ENCODE measurements at places on chromosomes 12 and 14. TPM values are rescaled to one million over a fixed set of nuclear protein-coding genes. Genes with fewer than 3 reads are reported as not detected.

DNA sequence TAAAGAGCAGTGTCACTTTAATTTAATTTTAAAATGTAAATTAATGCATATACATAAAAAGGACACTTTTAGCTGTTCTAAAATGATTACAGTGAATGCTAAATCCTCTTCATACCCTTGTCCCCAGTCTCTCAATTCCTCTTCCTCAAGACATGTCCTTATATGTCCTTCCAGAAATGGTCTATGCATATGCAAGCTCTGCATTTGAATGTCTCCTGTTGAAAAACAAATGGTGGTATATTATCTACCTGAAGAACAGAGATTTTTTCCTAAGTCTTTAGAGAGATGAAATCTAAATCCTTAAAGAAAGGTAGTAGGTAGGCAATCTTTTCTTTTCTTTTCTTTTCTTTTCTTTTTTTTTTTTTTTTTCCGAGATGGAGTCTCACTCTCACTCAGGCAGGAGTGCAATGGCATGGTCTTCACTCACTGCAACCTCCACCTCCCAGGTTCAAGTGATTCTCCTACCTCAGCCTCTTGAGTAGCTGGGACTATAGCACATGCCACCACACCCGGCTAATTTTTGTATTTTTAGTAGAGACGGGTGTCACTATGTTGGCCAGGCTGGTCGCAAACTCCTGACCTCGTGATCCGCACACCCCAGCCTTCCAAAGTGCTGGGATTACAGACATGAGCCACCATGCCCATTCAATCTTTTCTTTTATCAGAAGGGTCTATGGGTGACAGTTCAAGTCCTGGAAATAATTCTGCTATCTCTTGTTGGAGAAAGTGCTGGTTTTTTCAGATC is 180.5 kb downstream of the PRKCH start:
- ATAC-seq: no peak
- H3K27ac ChIP-seq: no peak overlapping the region
- no peaks in the 10 kb centered on the region for H3K27me3 ChIP-seq

- H3K4me3 ChIP-seq: no peak overlapping the region
- no peaks in the 10 kb centered on the region for H3K36me3 ChIP-seq
- no peak for ATAC-seq
- no peaks in the 10 kb centered on the region for H3K4me1 ChIP-seq
These were observed 594.7 kb downstream of the CCER1 start for GRCh38 chr12:90360300-90360699.

GRCh38 chr14:42719391-42719790 is 1112.7 kb downstream of the LRFN5 start:
- no peak overlapping the region for H3K27ac ChIP-seq
- no peaks in the 10 kb centered on the region for H3K27me3 ChIP-seq
- no peaks in the 10 kb centered on the region for H3K36me3 ChIP-seq
- no peak for ATAC-seq
- H3K4me3 ChIP-seq: no peak overlapping the region

GRCh38 chr14:94317259-94317658 is 5.9 kb downstream of the SERPINA6 start:
- H3K4me1 ChIP-seq: no peaks in the 10 kb centered on the region
- H3K27ac ChIP-seq: no peak overlapping the region
- no peaks in the 10 kb centered on the region for H3K27me3 ChIP-seq

DNA sequence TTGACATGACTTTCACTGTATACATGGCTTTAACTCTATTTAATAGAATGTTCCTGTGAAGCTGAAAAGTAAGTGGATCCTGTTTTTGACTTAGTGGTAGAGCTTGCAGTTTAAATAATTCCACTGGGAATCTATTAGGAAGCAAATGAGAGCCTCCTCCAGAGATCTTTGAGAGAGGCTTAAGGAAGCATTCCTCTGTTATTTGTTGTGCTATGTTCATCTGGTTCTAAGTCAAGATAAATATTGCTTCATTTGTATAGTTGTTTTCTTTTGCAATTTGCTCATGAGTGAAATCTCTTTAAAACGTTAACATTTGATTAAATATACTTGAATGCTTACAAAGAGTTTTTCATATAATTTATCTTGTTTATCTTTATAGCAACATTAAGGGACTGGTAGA is 70.4 kb downstream of the TMTC2 start:
- no peak for ATAC-seq
- no peak overlapping the region for H3K4me3 ChIP-seq
- H3K27me3 ChIP-seq: no peaks in the 10 kb centered on the region
- no peaks in the 10 kb centered on the region for H3K36me3 ChIP-seq

The GARIN6 gene
- not detected for total RNA-seq

DNA sequence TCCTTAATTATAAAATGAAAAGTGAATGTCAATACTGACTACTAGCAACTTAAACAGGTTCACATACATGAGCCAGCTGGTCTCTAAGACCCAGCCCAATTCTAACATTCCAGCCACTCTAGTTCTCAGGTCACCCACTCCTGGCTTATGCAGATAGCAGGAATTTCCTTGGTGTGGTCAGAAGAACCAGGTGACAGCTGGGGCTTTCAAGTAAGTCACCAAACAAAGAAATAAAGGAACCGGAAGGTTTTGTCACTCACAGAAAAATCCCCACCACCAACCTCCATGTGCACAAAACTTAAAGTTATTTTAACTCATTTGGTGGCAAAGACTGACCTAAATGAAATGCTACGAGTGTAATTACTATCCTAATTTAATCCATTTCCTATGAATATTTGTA is 129.6 kb upstream of the CDKN3 start:
- H3K27me3 ChIP-seq: no peaks in the 10 kb centered on the region
- no peak overlapping the region for H3K4me3 ChIP-seq
- no peak for ATAC-seq
- no peaks in the 10 kb centered on the region for H3K36me3 ChIP-seq
- no peak overlapping the region for H3K27ac ChIP-seq

GRCh38 chr12:122028905-122029560 is 7.3 kb downstream of the BCL7A start:
- H3K4me1 ChIP-seq: peaks cover 10% of the 10 kb centered on the region
- H3K27me3 ChIP-seq: no peaks in the 10 kb centered on the region
- no peak for ATAC-seq
- H3K4me3 ChIP-seq: no peak overlapping the region

DNA sequence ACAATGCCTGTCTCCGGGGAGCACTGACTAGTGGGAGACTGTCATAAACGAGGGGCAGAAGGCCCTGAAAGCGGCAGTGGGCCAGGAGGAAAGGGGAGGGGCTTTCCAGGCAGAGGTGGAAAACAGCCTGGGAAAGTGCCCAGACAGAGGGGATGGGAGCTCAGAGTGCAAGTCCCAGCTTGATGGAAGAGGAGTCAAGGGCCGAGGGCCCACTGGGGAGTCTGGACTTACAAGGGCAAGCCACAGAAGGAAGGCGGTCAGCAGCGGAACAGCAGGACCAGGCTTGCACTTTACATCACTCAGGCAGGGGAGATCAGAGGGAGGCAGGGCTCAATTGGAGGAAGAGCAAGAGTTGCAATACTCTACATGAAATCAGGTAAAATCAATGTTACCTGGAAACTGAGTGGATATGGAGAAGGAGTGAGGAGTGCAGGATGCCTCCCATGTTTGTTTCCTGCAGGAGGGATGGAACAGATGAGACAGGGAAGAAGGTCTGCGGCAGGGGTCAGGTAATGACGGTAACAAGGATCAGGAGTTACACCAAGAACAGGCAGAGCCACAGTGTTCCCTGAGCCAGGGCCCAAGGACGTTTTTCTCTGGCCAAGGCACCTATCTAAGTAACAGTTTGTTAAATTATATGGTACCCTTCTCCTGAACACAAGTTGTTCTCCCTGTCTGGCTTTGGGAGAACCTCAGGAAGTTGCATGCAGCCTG is 23.8 kb downstream of the PXN start:
- no peak overlapping the region for H3K27ac ChIP-seq
- H3K4me1 ChIP-seq: no peaks in the 10 kb centered on the region
- ATAC-seq: no peak
- no peaks in the 10 kb centered on the region for H3K27me3 ChIP-seq
- no peaks in the 10 kb centered on the region for H3K36me3 ChIP-seq

DNA sequence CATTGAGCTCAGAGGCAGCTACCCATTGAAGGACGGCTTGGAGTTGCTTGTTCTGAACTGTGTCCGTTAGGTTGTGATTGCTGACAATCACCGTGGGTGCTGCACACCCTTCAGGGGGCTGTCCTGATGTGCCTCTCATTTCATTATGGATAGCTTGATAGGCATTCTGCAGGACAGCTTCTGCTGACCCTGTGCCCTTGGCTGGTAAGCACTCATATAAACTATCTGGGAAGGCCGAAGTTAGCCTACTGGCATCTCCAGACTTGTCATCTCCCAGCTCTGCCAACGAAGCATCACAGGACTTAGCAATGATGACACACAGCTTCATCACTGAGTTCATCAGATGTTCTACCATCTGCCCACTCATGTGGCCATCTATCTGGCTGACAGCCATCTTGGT is 22.3 kb downstream of the AKAP3 start:
- no peaks in the 10 kb centered on the region for H3K36me3 ChIP-seq
- peaks cover 27% of the 10 kb centered on the region for H3K27me3 ChIP-seq
- H3K4me1 ChIP-seq: no peaks in the 10 kb centered on the region

- no peaks in the 10 kb centered on the region for H3K4me1 ChIP-seq
- no peak overlapping the region for H3K27ac ChIP-seq
- H3K4me3 ChIP-seq: no peak overlapping the region
- no peak for ATAC-seq
- H3K36me3 ChIP-seq: peaks cover 71% of the 10 kb centered on the region
- H3K27me3 ChIP-seq: no peaks in the 10 kb centered on the region
These were observed 129.2 kb downstream of the PCNX1 start for GRCh38 chr14:71036433-71036832.

DNA sequence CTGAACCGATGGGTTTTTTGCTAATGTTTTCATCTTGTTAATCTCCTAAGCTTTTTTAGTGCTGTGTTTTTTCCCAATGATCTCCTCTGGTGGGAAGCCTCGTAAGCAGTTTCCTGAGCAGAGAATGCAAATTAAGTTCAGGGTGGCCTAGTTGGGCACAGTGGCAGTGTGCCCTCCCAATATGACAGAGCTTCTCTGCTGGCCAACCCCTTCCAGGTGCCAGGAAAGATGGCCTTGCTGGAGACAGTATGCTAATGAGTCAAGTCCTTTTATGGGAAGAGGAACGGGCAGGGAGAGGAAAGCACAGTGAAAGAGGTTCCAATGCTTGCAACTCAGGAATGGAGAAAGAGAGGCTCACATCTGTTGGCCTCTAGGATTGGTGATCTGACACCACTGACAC is 115.8 kb downstream of the GCH1 start:
- H3K27me3 ChIP-seq: no peaks in the 10 kb centered on the region
- no peak overlapping the region for H3K27ac ChIP-seq
- H3K36me3 ChIP-seq: no peaks in the 10 kb centered on the region
- no peaks in the 10 kb centered on the region for H3K4me1 ChIP-seq

DNA sequence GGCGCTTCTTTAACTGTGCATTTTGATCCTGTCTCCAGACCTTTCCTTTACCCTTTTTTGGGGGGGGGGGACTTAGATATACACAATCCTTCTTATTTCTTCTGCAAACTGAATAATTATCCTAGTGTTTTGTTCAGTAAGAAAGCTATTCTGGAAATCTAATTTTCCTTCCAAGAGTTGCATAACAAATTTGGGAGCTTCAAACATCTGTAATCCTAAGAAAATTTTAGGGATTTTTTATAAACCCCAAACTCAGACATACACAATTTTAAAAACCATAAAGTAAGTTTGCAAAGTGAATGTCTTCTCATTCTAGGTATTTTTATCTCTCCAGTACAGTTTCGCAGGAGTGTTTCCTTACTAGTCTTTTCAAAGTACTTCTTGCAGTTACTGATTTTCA is 182.7 kb upstream of the E2F7 start:
- no peak overlapping the region for H3K27ac ChIP-seq
- H3K27me3 ChIP-seq: no peaks in the 10 kb centered on the region
- H3K36me3 ChIP-seq: no peaks in the 10 kb centered on the region
- no peak overlapping the region for H3K4me3 ChIP-seq
- H3K4me1 ChIP-seq: no peaks in the 10 kb centered on the region
- ATAC-seq: no peak

The APOF gene
- not detected for total RNA-seq

The THAP2 gene
- total RNA-seq: 8.4 TPM

DNA sequence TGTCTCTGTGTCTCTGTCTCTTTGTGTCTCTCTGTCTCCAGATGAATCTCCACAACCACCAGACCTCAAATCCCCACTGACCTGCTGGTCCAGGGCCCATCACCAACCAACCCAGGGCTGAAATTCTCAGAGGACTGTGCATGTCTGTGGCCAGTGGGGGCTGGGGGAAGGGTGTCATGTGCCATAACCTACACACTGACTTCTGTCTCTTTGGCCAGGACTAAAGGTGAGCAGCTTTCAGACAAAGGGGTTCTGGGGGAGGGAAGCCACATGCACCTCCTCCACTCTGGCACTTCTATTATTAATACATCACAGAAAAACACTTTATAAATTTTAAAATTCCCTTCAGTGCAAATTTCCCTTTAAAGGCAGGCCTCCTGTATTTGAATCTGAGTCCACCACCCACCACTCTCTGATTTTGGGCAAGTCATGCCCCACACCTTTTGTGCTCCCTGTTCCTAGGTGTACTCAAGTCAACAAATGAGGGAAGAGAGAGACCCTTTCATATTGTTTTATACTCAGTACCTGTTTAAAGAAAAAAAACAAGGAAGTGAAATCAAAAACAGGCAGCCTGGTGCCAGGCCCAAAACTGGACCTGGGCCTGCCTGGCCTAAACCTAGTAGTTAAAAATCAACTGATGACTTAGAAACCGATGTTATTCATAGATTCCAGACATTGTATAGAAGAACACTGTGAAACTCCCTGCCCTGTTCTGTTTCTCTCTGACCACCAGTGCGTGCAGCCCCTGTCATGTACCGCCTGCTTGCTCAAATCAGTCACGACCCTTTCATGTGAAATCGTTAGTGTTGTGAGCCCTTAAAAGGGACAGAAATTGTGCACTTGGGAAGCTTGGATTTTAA is 80.2 kb downstream of the TUNAR start:
- no peak overlapping the region for H3K27ac ChIP-seq
- H3K27me3 ChIP-seq: peaks cover 40% of the 10 kb centered on the region
- H3K4me3 ChIP-seq: no peak overlapping the region
- ATAC-seq: no peak

DNA sequence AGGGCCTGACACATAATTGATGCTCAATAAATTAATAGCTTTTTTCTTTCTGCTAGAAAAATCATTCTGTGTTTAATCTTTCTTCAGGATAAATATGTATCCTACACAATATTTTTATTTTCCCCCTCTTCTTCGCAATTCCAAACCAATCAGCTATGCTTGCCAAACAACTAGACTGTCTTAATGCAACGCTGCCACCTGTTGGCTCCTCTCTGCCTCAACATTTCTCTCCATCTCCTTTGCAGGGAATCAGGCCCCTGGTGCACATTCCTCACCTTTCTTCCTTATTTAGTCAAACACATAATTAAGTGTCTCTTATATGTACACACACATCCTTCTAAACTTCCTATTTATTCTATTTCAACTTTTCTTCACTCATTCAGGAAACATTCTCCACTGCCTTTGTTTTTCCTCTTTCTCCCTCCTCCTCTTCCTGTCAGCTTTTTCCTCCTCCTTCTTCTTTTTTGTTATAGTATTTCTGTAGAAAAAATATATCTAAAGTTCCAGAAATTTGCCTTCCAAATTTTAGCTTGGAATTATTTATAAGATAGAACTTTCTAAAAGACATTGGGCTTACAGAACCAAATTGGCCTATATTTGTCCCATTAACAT is 406.0 kb downstream of the PRKD1 start:
- H3K27me3 ChIP-seq: no peaks in the 10 kb centered on the region
- H3K27ac ChIP-seq: no peak overlapping the region
- ATAC-seq: no peak
- H3K4me3 ChIP-seq: no peak overlapping the region

- no peak overlapping the region for H3K27ac ChIP-seq
- H3K27me3 ChIP-seq: no peaks in the 10 kb centered on the region
- H3K4me1 ChIP-seq: no peaks in the 10 kb centered on the region
- no peak for ATAC-seq
These were observed 15.8 kb upstream of the TMEM30B start for GRCh38 chr14:61296719-61297502.

The CISTR gene
- total RNA-seq: not detected

Measured in gastroesophageal sphincter (tissue), 4 donors.